ENCODE measurements at places on chromosomes 2 and 18. TPM values are rescaled to one million over a fixed set of nuclear protein-coding genes. Genes with fewer than 3 reads are reported as not detected.
A peak's percentile ranks its signal among the peaks of the same experiment; 100 is the strongest.

DNA sequence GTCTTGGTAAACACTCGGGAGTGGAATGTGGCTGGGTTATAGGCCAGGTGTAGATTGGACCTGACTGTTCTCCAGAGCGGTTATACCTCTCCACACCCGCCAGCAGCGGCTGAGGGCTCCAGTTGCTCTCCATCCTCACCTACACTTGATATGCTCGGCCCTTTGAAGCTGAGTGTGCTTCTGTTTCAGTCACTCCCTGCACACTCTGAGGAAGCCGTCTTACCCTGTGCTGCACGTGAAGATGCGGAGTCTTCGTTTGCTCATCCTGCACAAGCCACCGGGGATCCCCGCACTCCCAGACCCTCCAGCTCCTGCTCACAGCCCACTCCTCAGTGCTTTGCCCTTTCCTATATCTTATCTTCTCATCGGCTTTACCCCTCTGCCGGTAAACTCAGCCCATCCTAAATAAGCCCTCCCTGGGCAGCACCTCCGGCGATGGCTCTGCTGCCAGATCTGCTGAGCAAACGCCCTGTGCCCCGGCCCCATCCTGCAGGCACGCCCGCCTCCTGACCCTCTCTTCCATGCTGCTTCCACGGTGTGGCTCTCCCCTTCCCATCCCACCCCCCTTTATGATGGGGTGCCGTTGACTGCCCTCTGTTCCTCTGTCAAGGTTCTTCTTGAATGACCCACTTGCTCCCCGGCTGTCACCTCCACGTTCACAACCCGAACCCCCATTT is 47.3 kb upstream of the ODC1 start:
- no peak for DNase-seq

DNA sequence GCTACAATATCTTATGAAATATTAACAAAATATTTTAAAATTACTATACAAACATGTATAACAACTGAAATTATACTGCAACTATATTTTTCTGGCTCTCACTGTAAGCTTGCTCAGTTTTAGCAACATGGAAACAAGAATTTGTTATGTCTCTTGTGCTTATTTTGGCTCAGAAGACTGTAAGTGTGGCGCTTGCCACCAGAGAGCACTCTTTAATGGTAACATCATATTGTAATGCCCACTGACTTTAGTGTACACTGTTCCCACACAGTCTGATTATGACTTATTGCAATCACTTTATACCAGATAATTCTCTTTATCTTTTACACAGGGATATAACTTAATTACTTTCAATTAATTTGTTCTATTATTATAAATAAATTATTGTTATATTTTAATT is 1500.6 kb upstream of the TMEFF2 start:
- DNase-seq: no peak

- DNase-seq: peak; percentile 39
These were observed 1.4 kb upstream of the HPCAL1 start for GRCh38 chr2:10300997-10301940.

GRCh38 chr2:221085936-221086335 is 486.2 kb downstream of the EPHA4 start:
- no peak for DNase-seq

DNA sequence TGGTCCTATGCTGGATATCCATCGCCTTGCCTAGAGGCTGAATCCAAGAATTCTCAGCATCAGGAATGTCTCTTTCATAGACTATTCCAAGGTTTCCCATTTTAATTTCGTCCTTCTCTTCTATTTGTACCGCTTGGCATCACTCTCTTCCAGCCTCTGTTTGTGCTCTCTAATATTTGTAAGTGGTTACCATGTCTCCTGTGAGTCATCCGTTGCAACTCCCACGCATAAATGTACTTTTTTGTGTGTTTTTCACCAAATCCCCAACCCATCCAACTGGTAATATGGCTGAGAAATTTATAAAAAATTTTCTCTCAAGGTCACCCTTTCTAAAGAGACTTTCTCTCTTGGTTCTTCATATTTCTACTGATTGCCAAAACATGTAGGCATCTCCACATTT is 21.8 kb downstream of the COLEC12 start:
- DNase-seq: no peak

DNA sequence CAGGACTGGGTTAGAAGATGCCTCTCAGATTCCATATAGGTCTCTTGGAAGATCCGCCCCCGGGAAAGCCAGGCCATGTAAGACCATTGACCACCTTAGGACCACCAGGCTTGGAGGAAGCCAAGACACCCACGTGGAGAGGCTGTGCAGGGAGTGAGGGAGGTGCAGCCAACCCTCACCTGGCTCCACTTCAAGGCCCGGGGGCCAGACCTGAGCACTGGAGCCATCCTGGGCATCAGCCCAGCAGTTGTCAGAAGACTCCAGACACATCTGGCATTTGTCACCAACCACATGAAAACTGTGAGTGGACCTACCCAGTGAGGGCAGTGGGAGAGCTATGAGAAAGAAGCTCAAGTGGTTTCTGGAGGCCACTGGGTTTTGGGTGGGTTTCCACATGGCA is 214.4 kb downstream of the MYT1L start:
- no peak for DNase-seq

DNA sequence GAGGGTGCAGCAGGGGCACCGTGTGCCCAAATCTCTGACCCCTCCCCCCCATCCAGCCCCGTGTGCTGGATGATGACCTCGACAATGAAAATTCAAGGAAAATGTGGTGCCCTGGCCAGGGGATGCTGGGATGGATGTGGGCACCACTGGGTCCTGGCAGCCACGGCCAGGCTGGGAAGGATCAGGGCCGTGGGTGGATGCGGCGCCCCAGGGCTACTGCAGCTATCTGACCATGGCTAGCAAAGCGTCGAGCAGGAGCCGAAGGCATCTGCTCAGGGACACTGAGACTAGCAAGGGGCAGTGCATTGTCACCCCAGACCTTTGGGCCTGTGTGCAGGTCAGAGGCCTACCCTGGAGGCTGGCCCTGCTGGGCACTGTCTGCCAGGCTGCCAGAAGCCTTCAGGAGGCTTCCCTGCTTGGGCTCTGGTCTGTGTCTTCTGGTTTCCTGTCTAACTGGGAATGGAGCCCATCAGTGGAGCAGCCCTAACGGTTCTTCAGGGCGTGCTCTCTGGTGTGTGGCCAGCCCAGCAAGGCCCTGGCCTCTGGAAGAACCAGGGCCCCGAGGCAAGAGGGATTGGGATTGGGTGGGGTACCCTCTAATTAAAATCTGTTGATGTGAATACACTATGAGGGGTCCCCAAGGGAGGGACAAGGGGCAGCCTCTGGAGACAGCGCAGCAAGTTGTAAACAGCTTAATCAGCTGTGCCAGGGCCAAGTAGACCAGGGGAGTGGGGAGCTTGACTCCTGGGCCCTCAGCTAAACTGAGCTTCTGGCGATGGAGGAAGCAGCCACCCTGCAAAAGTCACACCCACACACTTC is 98.0 kb downstream of the STPG4 start:
- DNase-seq: no peak

- DNase-seq: no peak
These were observed 208.0 kb downstream of the ZFP36L2 start for GRCh38 chr2:43018179-43019024.

- no peak for DNase-seq
These were observed 274.9 kb upstream of the GYPC start for GRCh38 chr2:126381091-126381490.

- DNase-seq: no peak
These were observed 70.7 kb downstream of the ATF2 start for GRCh38 chr2:175097297-175097696.

GRCh38 chr2:85978883-85979780 is 90.3 kb upstream of the ST3GAL5 start:
- DNase-seq: no peak

DNA sequence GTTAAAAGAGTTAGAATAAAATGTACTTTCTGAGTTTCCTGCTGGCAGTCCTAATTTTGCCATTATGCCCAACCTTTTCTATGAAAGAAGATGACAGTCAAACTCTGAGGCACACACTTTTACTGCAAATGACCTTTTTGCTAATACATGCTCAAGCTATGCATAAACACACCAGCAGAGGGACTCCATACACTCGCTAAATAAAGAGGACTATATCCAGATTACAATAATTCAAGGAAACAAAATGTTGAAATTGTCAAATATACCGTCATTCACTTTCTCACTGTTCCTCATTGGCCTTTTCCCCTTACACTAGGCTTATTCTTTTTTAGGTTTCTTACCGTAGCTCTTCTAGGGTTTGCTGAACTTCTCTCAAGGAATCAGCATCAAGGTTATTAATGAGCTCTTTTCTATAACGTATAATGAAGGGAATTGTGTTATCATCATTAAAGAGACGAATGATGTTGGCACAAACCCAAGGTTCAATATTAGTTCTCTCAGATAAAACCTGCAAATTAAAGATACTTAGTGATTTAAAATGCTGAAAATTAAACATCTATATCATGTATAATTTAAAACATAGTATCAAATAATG is 25.7 kb downstream of the SRBD1 start:
- DNase-seq: no peak

CNDP1 gene
- total RNA-seq: not detected

CTAGE1 gene
- not detected for total RNA-seq

AGFG1 gene
- 127 TPM for total RNA-seq

PPP1R1C gene
- total RNA-seq: not detected

DIPK1C gene
- not detected for total RNA-seq

RAD51AP2 gene
- not detected for total RNA-seq
